ENCODE measurements at places on chromosomes 3 and 15. TPM values are rescaled to one million over a fixed set of nuclear protein-coding genes. Genes with fewer than 3 reads are reported as not detected.
A peak's percentile ranks its signal among the peaks of the same experiment; 100 is the strongest.

Gene MKRN2
- total RNA-seq: 36.8 TPM

Gene ACTC1
- 2.9 TPM for total RNA-seq

Gene FAM131A
- total RNA-seq: 24.6 TPM

GRCh38 chr3:3618623-3619022 is 180.6 kb upstream of the LRRN1 start:
- DNase-seq: no peak

GRCh38 chr3:85626662-85627061 is 667.9 kb downstream of the CADM2 start:
- DNase-seq: no peak

DNA sequence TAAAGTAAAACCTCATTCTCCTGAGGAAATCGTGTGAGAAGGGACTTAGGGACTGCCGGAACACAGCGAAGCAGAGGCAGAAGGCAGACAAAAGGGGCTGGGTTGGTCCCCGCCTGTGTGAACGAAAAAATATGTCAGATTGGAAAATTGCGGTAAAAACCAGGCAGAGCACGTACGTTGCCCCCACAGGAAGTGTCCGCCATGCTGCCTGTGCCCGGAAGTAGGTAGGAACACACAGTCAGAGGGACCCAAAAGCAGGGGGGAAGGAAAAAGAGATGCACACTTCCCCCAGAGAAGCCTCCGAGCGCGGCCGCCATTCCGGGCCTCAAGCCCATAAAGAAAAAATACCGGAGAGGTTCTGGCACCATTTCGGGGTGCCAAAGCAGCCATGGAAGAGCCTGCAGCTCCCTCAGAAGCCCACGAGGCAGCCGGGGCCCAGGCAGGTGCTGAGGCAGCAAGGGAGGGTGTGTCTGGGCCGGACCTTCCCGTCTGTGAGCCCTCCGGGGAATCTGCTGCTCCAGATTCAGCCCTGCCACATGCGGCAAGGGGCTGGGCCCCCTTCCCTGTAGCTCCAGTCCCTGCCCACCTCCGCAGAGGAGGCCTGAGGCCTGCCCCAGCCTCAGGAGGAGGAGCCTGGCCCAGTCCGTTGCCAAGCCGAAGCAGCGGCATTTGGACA is at the start of gene MKRN3:
Gene MKRN3 (plus strand): TSS at position 280 of the 676 bp plus-strand sequence. CDS start 109 bp downstream, at position 389.
- DNase-seq: peak; percentile 85
